IMR-90 (cell line): ENCODE measurements at places on chromosomes 6 and 20. TPM values are rescaled to one million over a fixed set of nuclear protein-coding genes. Genes with fewer than 3 reads are reported as not detected.

The MLN gene
- total RNA-seq: not detected in 2 replicates

The NKAIN2 gene
- not detected in 2 replicates for total RNA-seq

GRCh38 chr6:33430991-33431879, 11.4 kb downstream of the SYNGAP1 start:
- peak; percentile 65 for DNase-seq

The BMP7 gene
- total RNA-seq: not detected in 2 replicates

- no peak for DNase-seq
These were observed 397.8 kb downstream of the KIF16B start for GRCh38 chr20:16175322-16175961.

DNA sequence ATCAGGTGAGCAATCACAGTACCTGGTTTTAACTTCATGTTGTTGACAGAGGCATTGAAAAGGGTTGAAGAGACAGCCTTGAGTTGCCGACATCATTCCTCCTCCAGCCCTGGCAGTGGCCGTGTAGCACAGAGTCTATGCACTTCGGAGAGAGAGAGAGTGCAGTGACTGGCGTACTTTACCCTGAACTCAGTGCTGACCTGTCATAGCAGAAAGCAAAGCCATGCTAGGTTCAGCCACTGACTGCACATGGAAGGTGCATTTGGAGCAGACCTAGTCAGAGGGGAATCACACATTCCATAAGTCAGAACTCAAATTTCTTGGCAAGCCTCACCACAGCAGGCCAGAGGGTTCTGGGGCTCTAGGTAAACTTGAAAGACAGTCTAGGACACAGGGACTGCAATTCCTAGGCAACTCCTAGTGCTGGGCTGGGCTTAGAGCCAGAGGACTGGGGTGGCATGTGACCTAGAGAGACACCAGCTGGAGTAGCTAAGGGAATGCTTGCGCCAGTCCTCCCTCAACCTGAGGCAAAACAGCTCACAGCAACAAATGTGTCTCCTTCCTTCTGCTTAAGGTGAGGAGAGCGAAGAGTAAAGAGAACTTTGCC, 69.1 kb downstream of the ELOVL4 start:
- DNase-seq: no peak

The PRICKLE4 gene
- not detected in 2 replicates for total RNA-seq

GRCh38 chr20:63831646-63831992, 555 bp upstream of the ZBTB46 start:
- DNase-seq: no peak

DNA sequence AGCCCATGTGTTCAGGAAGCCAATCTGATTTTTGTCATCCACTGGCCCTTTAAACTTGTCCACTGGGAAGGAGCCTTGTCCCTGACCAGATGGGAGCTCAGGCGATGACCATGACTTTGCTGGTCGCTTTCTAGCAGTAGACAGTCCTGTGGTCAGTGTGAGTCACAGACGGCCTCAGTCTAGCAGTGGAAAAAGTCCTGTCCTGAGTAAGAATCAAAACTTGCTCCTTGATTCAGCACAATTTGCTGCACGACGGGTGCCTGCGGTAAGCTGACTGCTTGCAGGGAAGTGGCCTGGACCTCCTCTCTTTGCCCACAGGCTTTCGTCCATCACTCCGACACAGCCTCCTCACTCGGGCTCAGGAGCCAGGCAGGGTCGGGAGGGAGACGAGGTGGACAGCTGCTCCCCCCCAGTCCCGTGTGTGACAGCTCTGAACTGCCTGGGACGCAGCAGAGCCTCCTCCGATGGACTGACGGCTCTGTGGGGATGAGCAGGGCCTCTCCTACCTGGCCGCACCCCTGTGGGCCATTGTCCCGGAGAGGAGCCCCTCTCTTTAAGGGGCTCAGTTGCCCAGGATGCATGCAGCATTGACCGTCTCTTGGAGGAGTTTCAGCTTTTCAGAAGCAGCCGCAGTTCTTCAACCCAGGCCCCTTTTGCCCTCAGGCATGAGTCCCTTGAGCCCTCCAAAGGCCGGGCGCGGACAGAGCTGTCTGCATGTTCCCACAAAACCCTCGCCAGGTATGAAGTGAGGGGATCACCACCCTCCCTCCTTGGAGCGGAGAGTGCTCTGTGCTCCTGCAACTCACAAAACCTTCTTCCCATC, 209.2 kb downstream of the ANKRD60 start:
- DNase-seq: peak; percentile 12

DNA sequence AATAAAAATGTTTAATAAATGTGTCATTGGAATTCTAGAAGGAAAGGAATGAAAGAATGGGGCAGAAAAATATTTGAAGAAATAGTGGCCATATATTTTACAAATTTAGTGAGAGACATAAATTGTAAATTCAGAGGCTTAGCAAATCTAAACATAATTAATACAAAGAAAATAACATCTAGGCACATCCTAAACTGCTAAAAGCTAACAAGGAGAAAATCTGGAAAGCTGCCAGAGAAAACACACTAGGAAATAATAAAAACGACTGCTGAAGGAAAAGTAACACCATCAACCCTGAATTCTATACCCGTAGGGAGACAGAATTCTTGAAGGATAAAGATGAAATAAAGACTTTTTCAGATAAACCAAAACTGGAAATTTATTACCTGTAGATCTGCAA, 23.8 kb downstream of the CYB5R4 start:
- no peak for DNase-seq

- peak; percentile 27 for DNase-seq
These were observed 147.5 kb upstream of the PLN start for GRCh38 chr6:118400582-118400981.
